ENCODE measurements at places on chromosomes 7 and 10.

DNA sequence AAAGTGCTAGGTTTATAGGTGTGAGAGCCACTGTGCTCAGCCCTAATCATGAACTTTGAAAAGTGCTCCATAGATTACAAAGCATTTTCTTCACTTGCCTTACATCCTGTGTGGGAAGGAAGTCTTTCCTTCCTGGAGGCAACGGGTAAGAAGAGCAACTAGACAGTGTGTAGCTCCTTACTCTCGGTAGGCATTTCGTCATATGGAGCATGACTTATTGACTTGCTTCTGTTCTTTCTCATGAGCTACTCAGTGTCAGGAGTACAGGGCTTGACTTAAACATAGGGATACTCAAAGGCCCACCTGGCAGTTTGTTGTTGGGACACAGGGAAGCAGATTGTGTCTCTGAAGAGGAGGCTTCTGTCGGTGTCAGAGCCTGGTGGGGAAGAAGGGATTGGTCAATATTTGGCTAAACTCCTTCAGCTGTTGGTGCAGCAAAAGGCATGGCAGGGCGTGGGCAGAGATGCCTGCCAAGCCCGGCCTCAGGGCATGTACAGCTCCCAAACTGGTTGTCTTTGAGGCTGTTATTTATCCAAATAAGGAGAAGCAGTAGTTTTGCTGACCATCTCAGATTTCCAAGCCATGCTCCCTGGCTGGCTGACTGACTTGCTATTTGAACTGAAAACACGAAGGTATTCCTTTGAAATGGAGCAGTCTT, 248.9 kb downstream of the KIAA1217 start:
- no peak for DNase-seq

- no peak for DNase-seq
Observed at GRCh38 chr10:24272374-24272773, 63.4 kb downstream of the KIAA1217 start.

GRCh38 chr10:3623746-3624145, 161.3 kb downstream of the KLF6 start:
- DNase-seq, result peak; percentile 10

GRCh38 chr10:51014680-51015389, 59.5 kb upstream of the PRKG1 start:
- no peak for DNase-seq

DNA sequence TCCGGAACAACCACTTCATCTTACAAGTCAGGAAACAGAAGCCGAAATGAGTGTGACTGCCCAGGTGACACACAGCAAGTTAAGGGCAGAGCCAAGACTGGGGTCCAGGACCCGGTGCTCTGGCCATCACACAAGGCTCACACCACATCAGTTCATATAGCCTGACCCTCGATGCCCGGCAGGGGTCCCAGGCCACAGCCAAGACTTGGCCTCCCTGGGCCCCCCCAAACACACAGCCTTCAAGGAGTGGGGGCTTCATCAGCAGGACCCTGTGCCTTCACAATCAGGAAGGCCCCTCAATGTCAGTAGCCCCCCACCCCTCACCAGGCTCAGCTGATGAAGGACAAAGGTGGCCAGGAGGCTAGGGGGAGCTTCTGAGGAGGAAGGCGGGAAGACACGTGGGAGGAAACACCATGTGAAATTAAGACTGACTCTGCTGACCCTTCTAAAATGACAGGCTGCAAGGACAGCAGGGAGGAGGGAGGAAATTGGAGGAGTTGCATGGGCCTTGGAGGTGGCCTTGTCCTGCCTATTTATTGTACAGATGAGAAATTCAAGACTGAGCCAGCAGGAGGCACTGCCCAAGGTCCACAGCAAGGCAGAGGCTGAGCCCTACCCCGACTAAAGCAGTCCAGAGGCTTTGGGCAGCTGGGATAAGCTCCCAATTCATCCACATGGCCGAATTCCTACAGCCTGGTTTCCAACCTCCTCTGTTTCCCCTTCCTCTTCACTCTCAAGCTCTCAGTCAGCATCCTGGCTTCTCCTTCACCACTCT, 216.1 kb upstream of the ZMIZ1 start:
- DNase-seq, result no peak

DNA sequence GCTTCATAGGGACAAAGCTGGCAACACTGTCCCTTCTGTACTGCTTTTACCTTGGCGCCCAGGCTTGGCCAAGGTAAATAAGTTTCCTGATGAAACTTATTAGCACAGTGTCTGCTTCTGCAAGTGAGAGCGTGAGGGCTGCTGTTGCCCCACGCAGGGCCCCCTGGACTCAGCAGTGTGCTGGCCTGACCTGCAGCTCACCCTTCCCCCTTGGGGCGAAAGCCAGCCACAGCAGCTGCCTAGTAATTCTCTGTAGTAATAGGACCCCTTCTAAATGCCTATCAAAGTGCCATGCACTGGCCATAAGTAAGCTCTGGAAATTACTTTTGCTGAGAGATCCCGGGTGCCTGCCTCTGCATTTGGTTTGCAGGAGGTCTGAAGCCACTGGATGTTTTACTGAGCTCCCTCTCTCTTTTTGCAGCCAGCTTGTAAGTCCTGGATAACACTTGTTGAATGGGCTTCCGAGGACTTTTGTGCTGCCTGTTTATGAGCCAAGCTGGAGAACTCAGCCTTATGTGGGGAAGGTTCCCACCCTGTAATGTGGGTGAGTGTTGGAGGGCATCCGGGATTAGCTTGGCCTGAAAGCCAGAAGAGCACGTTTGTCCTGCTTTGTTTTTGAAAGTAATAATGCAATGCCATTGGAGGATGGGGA, 293.9 kb downstream of the C7orf25 start:
- DNase-seq, result no peak

- no peak for DNase-seq
Observed at GRCh38 chr7:107404740-107405537, 64.9 kb upstream of the GPR22 start.

DNA sequence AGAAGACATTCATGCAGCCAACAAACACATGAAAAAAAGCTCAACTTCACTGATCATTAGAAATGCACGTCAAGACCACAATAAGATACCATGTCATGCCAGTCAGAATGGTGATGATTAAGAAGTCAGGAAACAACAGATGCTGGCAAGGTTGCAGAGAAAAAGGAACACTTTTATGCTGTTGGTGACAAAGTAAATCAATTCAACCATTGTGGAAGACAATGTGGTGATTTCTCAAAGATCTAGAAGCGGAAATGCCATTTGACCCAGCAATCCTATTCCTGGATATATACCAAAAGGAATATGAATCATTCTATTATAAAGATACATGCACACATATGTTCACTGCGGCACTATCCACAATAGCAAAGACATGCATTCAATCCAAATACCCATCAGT, 77.6 kb downstream of the C10orf90 start:
- DNase-seq, result no peak

- DNase-seq, result no peak
Observed at GRCh38 chr10:99895867-99896266, 113.4 kb downstream of the ABCC2 start.

DNA sequence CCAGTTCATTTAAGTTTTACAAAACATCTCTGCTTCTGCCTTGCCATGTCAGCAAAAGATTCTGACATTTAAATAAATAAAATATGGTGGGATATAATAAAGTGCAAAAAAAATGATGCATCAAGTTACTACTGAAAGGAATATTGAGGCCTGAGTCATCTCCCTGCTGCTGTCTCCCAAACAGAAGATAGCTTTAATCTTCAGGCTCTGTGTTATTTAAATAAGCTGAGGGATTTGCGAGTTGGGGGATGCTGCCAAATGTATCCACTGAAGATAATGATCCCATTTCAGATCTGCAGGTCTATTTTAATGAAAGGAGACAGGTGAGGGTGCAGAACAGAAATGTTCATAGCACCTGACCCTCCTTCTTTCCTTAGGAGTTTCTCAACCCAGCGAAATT, 720.8 kb downstream of the AUTS2 start:
- no peak for DNase-seq

Measured in AG09319 (cell line).